Type B pancreatic cell (in vitro differentiated cells): ENCODE measurements at places on chromosomes 2 and 18. TPM values are rescaled to one million over a fixed set of nuclear protein-coding genes. Genes with fewer than 3 reads are reported as not detected.

DNA sequence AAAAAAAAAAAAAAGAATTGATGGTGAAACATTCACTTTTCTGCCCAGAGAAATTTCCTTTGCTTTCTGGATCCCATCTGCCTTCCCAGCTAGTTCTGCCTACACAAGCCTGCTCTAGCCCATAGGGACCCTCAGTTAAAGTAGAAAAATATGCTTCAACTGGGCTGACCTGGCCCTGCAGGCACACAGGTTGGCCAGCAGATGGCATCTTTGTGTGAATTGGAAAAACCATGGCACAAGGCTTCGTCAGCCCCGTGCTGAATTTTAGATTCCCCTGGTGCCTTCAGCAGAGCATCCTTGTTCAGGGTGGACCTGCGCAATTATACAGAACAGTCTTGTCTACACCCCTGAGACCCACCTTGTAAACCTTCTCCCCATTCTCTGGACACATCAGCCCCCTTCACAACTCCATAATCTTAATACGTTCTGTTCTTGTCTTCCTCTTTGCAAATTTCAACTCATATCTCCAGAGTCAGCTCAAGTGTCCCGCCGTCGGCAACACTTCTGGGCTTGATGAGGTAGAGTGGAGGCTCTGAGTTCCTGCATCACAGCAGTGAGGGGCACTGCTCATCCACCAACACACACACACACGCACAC, 114.5 kb downstream of the INSIG2 start:
- H3K27ac ChIP-seq: no peak overlapping the region
- no peaks in the 10 kb centered on the region for H3K36me3 ChIP-seq
- no peak for DNase-seq

GRCh38 chr2:151767536-151767935, 33.3 kb upstream of the NEB start:
- no peak overlapping the region for H3K4me3 ChIP-seq
- peaks cover 15% of the 10 kb centered on the region for H3K4me1 ChIP-seq
- peaks cover 12% of the 10 kb centered on the region for H3K36me3 ChIP-seq

- H3K36me3 ChIP-seq: no peaks in the 10 kb centered on the region
- H3K4me1 ChIP-seq: peaks cover 15% of the 10 kb centered on the region
- no peak for DNase-seq
- no peak overlapping the region for H3K27ac ChIP-seq
- no peak overlapping the region for H3K4me3 ChIP-seq
Measured at GRCh38 chr18:1006965-1007364, 102.3 kb downstream of the ADCYAP1 start.

- H3K27ac ChIP-seq: no peak overlapping the region
- no peaks in the 10 kb centered on the region for H3K27me3 ChIP-seq
- H3K4me1 ChIP-seq: no peaks in the 10 kb centered on the region
Measured at GRCh38 chr2:131046918-131047652, 46.2 kb downstream of the FAM168B start.

DNA sequence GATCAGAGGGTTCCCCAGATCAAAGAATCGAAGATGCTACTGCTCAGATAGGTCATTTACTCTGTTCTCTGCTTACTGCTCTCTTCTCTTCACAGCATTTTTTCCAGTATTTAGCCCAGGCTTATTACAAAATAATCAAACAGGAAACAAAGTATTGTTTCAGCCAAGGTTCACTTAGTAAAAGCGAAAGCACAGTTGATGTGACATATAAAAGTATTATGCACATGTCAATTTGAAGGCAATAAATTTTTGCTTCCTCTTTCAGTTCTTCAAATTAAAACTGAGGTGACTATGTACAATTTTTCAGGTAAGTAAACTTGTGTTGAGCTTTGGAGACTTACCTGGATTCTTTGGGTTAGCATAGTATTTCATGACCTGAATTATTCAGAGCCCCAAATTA, 262.8 kb upstream of the CHST9 start:
- no peaks in the 10 kb centered on the region for H3K36me3 ChIP-seq
- H3K27me3 ChIP-seq: no peaks in the 10 kb centered on the region

DNA sequence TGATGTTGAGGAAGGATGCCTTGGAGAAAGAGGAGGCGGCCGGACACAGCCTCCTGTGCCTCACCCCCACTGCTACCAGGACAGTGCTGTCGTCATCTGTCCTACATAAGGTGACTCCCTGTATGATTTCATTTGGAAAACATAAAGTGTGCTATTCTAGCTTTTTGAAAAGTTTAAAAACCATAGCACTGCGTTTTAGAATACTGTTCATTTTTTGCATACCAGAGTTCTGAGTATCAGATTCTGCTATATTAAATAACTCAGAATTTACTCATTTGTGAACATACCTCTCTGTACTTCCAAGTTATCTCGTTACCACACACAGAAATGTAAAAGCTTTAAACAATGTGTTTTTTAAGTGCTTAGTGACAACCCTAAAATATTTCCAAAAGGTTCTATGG, 302.9 kb downstream of the LRRTM1 start:
- H3K4me1 ChIP-seq: peaks cover 13% of the 10 kb centered on the region
- peaks cover 2% of the 10 kb centered on the region for H3K27me3 ChIP-seq
- no peaks in the 10 kb centered on the region for H3K36me3 ChIP-seq
- no peak overlapping the region for H3K27ac ChIP-seq
- no peak for DNase-seq

DNA sequence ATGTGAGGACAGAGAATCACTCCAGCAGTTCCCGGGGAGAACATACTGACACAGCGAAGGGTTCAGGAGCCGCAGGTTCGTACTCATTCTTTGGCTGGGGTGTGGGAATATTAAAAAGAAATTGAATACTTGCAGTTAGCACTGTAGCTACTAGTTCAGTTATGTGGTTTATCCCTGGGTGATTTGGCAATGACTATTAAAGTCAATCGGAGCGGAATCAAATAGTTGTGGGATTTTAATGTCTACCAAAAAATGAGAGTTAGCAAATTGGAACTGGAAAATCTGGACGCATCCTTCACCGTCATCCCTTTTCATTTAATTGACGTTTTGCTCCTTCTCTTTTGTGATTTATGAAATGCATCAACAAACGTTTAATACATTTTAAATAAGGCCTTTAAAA, 50.8 kb downstream of the GBX2 start:
- DNase-seq: no peak
- H3K36me3 ChIP-seq: peaks cover 9% of the 10 kb centered on the region
- H3K4me1 ChIP-seq: peaks cover 32% of the 10 kb centered on the region
- no peak overlapping the region for H3K27ac ChIP-seq
- H3K27me3 ChIP-seq: peaks cover 3% of the 10 kb centered on the region

DNA sequence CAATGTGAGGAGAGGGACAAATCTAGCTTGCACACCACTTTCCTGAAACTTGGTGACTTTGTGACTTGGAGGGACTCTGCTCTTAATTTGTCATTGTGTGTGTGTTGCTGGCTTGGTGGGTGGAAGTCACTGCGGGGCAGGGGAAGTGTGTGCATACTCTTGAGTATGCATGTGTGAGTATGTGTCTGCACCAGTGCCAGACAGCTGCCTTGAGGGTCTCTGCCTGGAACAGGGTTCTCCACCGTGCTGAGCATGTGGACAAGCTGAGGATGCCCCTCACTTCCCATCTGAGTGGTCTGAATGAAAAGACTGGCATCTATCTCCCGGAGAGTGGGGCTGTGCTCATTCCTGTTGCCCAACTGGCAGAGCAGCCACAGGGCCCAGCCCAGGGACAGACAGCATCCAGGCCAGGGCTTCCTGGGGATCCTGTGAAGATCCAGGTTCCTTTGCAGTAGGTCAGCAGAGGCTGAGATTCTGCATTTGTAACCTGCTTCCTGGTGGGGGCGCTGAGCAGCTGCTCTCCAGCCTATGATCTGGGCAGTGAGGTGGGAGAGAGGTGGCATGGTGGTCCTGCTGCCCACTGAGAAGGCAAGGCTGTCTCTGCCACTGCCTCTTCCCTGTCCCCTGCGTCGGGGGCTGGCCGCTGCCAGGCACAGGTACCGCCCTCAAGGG, 138.9 kb upstream of the HAAO start:
- no peaks in the 10 kb centered on the region for H3K27me3 ChIP-seq
- peak overlapping the region; percentile 50 for H3K4me3 ChIP-seq
- H3K4me1 ChIP-seq: peaks cover 76% of the 10 kb centered on the region
- no peak for DNase-seq
- no peaks in the 10 kb centered on the region for H3K36me3 ChIP-seq
- peak overlapping the region; percentile 67 for H3K27ac ChIP-seq

- DNase-seq: peak; percentile 70
- peaks cover 2% of the 10 kb centered on the region for H3K36me3 ChIP-seq
- peak overlapping the region; percentile 97 for H3K4me3 ChIP-seq
Measured at GRCh38 chr2:188293601-188294351, 2.1 kb downstream of the GULP1 start.

GRCh38 chr2:189799531-189799930, 15.3 kb downstream of the PMS1 start:
- peak overlapping the region; percentile 61 for H3K27ac ChIP-seq
- H3K36me3 ChIP-seq: peaks cover 5% of the 10 kb centered on the region
- no peaks in the 10 kb centered on the region for H3K27me3 ChIP-seq
- H3K4me1 ChIP-seq: no peaks in the 10 kb centered on the region

Gene CFC1
- 25.5 and 27.1 TPM in 2 replicates for total RNA-seq

Gene SLC23A3
- total RNA-seq: 5.5 and 6.1 TPM in 2 replicates

Gene CNTNAP5
- 3.3 and 5.0 TPM in 2 replicates for total RNA-seq

Gene TPO
- total RNA-seq: 0.31 TPM in 1 of 2 replicates, not detected in the other

Gene DNER
- 2.6 and 15.9 TPM in 2 replicates for total RNA-seq

Gene DOK6
- total RNA-seq: 5.4 and 7.3 TPM in 2 replicates

Gene ST8SIA3
- total RNA-seq: 2.6 and 4.2 TPM in 2 replicates

Gene AGFG1
- total RNA-seq: 63.2 and 75.6 TPM in 2 replicates

Gene RAPH1
- total RNA-seq: 15.4 and 25.7 TPM in 2 replicates
